ENCODE measurements at places on chromosomes 1 and 21.

GRCh38 chr1:20158358-20159070, 19.4 kb downstream of the PLA2G2F start:
- no peak for DNase-seq

- no peak for DNase-seq
These were observed 22.8 kb downstream of the ALG14 start for GRCh38 chr1:95049935-95050334.

- no peak for DNase-seq
These were observed 36.2 kb downstream of the CLIC6 start for GRCh38 chr21:34705011-34705410.

DNA sequence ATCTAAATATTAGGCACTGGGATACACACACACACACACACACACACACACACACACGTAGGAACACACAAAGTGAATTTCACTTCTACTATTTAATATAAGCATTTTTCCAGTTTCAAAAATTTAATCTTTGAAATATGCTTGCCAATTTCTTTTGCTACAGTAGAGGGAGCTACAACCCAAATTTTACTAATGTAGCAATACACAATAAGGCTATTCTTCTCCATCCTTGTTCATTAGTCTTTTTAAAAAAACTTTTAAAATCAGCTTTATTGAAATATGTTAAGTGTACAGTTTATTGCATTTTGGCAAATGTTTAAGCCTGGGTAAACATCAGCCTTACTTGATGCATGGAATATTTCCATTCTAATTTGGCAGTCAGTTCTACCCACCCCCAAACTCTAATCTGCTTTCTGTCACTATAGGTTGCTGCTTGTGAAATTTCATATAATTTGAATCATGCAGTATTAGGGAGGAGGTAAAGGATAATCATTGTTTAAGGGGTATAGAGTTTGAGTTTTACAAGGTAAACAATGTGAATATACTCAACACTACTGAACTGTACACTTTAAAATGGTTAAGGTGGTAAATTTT, 93.0 kb upstream of the TENT5C start:
- DNase-seq: no peak

- DNase-seq: no peak
These were observed 12.0 kb upstream of the ARHGEF19 start for GRCh38 chr1:16224472-16224871.

DNA sequence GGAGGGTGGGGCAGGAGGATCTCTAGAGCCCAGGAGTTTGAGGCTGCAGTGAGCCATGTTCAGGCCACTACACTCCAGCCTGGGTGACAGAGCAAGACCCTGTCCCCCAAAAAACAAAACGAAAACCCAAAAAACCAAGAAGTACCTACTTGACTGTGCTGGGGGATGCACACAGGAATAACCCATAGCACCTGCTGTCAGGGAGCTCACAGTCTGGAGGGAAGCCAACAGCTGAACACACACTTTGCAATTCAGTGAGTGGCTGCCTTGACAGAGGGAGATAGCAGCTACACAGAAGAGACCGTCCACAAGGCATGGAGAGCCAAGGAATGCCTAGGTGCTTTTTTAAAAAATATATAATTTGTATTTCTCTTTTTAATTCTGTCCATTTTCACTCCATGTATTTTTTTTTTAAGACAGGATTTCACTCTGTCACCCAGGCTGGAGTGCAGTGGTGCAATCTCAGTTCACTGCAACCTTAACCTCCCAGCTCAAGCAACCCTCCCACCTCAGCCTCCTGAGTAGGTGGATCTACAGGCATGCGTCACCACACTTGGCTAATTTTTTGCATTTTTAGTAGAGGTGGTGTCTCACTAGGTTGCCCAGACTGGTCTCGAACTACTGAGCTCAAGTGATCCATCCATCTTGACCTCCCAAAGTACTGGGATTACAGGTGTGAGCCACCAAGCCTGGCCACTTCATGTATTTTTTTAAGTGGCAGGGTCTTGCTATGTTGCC, 68.7 kb downstream of the NID1 start:
- DNase-seq: no peak
